Bronchial epithelial cell (primary cell): ENCODE measurements at places on chromosomes 1 and 21.

DNA sequence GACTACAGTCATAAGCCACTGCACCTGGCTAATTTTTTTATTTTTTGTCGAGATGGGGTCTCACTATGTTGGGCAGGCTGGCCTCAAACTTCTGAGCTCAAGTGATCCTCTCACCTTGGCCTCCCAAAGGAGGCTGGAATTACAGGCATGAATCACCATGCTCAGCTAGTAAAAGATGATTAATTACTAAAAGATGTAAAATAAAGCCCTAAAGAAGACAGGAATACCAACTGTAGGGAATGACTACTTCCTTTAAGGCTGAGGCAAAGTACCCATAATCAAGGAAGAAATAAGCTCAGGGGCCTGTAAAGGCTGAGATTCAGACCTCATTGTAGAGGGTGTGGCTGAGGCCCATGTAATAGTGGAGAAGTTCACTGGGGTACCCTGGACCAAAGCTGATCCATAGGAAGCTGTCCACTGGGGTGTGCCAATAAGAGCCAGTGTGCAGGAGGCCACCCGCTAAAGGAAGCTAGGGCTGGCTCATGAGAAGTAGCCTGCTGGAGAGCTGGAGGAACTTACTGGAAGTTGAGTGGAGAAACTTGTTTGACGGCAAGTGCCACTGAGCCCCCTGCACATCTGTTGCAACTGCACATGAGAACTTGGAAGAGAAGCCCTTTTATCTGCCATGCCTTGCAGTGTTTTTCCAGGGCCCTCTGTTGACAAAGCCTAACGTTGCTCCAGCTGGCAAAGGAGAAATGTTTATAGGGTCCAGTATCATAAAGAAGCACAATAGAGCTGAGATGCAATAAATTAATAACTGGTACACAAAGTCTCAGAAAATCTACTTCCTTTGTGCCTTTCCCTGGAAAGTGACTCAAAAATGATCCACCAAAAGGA is 17.8 kb upstream of the SERTAD4 start:
- DNase-seq: peak; percentile 20

DNA sequence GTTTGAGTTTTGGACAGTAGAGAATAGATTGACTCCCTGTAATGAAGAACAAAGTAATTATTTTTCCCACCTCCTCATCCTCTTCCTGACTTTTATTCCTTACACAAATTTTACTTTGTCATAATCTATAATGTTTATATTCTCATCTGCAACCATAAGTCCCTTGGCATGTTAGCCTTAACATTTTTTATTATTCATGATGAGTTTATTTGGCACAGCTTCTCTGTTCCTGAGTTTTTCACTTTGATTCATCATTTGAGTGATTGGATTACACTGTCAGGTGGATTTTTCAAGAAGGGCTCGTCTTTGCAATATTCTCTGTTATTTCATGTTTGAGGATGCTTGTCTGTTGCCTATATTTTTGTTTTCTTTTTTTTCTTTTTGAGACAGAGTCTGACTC is 35.7 kb downstream of the TNFRSF8 start:
- DNase-seq: peak; percentile 30

GRCh38 chr1:169741666-169742394 is 8.0 kb upstream of the SELE start:
- DNase-seq: no peak

GRCh38 chr1:38173157-38173831 is 126.7 kb upstream of the POU3F1 start:
- DNase-seq: no peak

DNA sequence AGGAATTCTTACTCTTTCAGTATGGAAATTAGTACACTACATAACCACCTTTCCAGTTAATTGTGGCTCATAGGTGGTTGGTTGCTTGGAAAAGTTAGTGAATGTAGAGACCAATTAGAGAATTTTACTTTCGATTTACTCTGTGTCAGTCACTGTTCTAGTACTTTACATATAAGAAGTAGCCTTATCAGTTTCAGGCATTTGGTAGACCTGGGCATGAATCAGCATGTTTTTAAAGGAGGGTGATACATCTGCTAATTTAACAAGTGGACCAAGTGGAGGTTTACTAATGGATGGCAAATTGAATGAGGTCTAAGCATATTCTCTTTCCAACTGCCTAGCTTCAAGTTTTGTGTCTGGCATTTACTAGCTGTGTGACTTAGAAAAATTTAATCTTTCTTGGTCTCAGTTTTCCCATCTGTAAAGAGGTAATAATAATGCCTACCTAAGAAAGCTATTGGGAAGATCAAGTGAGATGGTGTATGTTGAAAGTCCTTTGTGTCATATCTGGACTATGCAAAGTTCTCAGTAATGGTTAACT is 1158.6 kb downstream of the PLA2G4A start:
- peak; percentile 54 for DNase-seq
